Sigmoid colon (tissue), 7 donors: ENCODE measurements at places on chromosomes 2 and 18. TPM values are rescaled to one million over a fixed set of nuclear protein-coding genes. Genes with fewer than 3 reads are reported as not detected.

The MYO7B gene
- not detected for total RNA-seq

The CCDC121 gene
- 8.6 TPM for total RNA-seq

The SEMA4C gene
- 90.1 TPM for total RNA-seq

The GALNT5 gene
- total RNA-seq = 1.1 TPM

The CRACDL gene
- total RNA-seq = 0.82 TPM

The AGXT gene
- total RNA-seq = not detected

The DSG3 gene
- not detected for total RNA-seq

The PFN4 gene
- total RNA-seq = not detected

The ALLC gene
- not detected for total RNA-seq

The CXCR4 gene
- 5.0 TPM for total RNA-seq

The LONRF2 gene
- 14.6 TPM for total RNA-seq

The ANKRD53 gene
- 1.9 TPM for total RNA-seq

The EPHA4 gene
- 30.0 TPM for total RNA-seq

The KCNK3 gene
- 5.3 TPM for total RNA-seq

The CD8A gene
- 0.99 TPM for total RNA-seq

The IL36B gene
- not detected for total RNA-seq

The TTR gene
- total RNA-seq = 0.82 TPM

The DNAH7 gene
- total RNA-seq = 0.99 TPM
